M059J (cell line): ENCODE measurements at places on chromosomes 5 and 9. TPM values are rescaled to one million over a fixed set of nuclear protein-coding genes. Genes with fewer than 3 reads are reported as not detected.

The IL3 gene
- not detected in 2 replicates for total RNA-seq

The TOMM5 gene
- total RNA-seq, result 307 and 320 TPM in 2 replicates

The PCDHB10 gene
- total RNA-seq, result 0.49 and 1.3 TPM in 2 replicates

The IFNB1 gene
- total RNA-seq, result 0.52 TPM in 1 of 2 replicates, not detected in the other

The SMIM33 gene
- not detected in 2 replicates for total RNA-seq

The AIF1L gene
- 1.4 and 2.1 TPM in 2 replicates for total RNA-seq

- DNase-seq, result no peak
Measured at GRCh38 chr5:52388349-52388748, 399.4 kb upstream of the ITGA1 start.

GRCh38 chr5:146762830-146763229 lies 115.7 kb downstream of the PPP2R2B start:
- no peak for DNase-seq

- peak; percentile 19 for DNase-seq
Measured at GRCh38 chr9:4030751-4031150, 269.1 kb downstream of the GLIS3 start.

GRCh38 chr5:178201927-178202235 lies 2.5 kb upstream of the HNRNPAB start:
- DNase-seq, result peak; percentile 46

GRCh38 chr9:105320568-105320967 lies 76.1 kb downstream of the SLC44A1 start:
- DNase-seq, result no peak

DNA sequence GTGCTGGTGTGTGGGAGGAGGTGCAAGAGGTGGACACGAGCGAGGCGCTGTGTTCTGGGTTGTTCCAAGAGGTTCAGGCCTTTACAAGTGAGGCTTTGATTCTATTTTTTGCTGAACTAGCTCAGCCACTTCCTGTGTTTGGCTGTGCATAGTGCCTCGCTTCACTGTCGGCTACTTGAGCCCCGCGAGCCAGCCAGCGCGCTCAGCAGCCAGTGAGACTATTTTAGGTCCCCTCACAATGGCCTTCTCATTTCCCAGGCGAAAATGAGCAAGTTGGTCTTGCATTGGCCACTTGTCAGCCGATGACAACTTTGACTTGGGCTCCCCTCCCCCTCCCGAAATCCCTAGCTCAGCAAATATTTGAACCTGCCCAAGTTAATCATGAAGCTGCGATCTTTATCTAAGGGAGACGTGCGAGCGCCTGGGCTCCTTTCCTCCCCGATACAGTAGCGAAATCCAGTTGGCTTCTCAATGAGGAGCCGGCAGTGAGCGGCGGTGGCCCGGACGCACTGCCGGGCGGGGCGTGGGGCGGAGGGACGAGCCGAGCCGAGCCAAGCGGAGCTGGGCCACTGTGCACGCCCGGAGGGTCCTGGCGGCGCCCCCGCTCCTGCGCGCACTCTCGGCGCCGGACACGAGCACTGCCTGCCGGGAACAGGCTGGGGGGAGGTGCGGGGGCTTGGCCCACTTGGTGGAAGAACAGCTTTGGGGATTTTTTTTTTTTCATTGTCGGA lies 72.6 kb downstream of the PIK3R1 start:
- DNase-seq, result peak; percentile 55

DNA sequence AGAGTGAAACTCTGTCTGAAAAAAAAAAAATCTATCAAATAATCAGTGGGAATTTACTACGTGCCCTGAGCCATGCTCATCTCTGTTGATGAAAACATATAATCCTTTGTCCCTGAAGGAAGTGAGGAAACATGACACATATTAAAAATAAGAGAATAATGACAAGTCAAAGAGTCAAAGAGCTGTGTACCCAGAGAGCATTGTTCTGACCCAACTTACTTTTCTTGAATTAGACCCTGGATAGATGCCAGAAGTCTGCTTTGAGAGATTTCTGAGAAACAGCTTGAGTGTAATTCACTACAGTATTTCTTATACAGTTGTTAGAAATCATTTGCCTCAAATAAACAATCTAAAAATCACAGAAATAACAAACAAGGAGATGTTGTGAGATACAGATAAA lies 490.0 kb upstream of the PIK3R1 start:
- no peak for DNase-seq

DNA sequence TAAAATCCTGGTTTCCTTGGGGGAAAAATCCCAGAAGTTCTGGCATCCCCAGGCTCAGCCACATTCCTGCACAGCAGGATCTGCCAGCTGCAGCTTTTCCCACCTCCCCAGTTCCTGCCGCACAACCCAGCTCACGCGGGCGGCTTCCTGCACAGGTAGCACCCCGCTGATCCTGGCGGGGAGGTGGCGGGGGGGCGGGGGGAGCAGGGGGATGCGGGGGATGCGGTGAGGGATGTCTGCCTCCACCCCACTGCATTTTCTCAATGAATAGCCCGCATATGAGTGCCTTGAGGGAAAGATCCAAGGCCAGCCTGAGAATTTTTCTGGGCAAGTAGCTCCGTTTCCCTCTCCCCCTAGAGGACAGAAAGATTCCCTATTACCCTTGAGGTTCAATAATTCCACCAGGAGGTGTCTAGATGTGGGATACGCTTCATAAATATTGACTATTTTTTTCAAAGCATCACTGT lies 21.1 kb downstream of the GFPT2 start:
- peak; percentile 18 for DNase-seq

GRCh38 chr5:174796711-174797192 lies 72.4 kb downstream of the MSX2 start:
- DNase-seq, result peak; percentile 73

GRCh38 chr5:96856371-96856770 lies 19.9 kb upstream of the ERAP2 start:
- no peak for DNase-seq

DNA sequence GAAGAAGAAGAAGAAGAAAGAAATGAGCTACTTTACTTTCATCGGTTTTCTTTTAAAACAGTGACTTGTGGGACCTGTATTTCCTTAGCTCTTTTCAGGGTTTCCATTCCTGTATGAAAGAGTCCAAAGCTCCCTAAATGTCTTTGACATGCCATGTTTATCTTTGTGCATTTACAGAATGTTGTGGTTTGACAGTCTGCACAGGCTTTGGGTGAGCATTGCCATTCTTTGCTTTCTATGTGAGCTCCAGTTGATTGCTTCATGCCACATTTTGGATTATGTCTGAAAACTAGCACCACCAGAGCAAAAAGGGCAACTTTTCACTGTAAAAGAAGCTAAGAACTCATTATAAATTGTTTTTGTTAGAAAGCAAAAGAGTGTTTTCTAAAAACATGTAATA lies 733.4 kb downstream of the TLE4 start:
- DNase-seq, result peak; percentile 3
